ENCODE measurements at places on chromosomes 1 and 21.

DNA sequence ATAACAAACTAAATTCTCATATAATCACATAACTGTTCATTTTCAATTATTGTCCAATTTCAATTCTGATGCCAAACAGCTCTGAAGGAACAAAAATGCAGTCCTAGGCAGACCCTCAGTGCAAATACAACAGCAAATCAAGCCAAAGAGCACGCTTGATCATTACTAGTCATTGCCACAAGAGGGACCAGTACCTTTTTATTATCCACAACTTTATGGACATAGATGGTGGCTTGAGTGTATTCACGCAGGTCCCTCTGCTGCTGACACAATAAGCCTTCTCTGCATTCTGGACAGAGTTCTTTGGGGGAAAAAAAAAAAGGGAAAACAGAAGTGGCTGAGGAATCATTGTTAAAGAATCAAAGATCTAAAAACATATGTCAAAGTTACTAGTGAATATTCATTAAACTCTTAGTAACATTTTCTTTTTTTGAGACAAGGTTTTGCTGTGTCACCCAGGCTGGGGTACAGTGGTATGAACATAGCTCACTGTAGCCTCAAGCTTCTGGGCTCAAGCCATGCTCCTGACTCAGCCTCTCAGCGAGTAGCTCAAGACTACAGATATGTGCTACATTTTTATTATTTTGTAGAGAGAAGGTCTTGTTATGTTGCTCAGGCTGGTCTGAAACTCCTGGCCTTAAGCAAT lies 34.3 kb upstream of the RAP1GAP start:
- DNase-seq: no peak

GRCh38 chr1:203649999-203650836 lies 23.6 kb downstream of the ATP2B4 start:
- DNase-seq: peak; percentile 88

DNA sequence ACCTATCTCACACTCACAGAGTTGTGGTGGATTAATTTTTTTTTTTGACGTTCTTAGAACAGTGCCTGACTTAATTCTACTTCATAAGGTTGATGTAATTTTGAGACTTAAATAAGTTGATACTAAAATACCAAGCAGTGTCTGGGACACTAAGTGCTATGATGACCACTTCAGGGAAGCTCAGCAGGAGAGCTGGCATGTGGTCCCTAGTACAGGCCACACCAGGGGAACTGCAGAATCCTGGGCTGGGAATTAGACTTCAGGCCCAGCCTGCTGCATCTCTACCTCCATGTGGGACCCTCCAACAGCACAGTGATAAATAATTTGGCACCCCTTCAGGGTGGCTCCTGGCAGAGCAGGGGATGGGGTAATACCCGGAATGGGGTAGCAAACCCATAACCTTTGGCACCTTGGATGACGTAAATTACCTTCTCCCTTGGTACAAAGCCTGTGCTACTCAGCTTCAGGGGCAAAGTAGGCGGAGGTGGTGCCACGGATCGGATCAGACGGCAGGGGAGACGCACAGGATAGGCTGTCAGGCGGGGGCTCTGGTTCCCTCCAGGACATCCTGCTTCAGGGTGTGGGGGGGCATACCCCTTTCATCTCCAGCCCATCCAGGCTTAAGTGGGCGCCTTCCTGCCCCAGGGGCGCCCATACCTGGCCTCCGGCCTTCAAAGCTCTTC lies 4.8 kb downstream of the MFSD2A start:
- no peak for DNase-seq

DNA sequence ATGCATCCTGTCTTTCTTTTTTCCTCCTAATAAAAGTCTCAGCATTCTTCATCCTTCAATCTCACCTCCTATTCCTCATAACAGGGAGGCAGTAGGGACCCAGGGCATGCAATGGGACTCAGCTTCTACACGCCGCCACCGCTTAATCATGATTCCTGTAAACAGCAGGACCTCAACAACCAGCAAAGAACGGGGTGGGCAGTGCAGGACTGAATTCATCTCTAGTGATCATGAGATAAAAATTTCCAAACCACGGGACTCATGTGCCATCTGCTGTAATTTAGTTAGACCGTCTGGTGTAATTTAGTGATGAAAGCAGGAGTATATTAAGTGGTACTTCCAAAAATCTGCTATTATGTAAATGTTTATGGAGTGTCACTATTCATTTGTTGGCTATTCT lies 5.4 kb downstream of the PRAMEF12 start:
- peak; percentile 9 for DNase-seq

- no peak for DNase-seq
Observed at GRCh38 chr1:193348091-193348768, 161.8 kb upstream of the B3GALT2 start.

DNA sequence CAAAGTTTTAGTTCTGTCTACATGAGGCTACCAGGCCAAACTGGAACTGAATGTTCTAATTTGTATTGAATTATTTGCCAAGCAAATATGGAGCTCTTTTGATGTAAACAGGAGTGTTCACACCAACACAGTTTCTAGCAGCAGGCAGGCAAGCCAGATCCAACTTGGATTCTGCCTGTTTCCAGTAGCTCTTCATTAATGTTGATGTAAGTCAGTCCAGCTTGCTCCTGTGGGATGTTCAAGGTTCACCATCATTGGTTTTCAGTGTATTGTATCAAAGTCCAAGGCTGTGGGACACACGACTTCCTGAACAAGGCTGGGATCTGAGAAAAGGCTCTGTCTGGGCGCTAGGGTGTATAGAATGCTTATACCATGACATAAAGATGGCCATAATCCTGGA lies 68.1 kb downstream of the PAPPA2 start:
- no peak for DNase-seq

DNA sequence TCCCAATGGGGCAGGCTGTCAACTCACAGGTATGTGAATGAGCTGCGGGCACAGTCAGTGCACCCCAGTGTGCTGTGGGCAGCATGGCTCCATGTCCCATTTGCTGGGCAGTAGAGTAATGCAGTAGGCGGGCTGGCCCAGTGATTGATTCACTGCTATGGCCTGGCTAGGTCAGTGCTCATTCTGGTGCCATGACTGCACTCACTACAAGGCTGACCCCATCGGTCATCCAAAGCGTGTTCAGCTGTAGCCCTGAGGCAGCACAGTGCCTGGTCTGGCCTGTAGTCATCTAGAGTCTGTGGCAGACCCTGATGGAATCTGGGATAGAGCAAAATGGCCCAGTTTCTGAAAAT lies 7.4 kb downstream of the HYI start:
- no peak for DNase-seq

DNA sequence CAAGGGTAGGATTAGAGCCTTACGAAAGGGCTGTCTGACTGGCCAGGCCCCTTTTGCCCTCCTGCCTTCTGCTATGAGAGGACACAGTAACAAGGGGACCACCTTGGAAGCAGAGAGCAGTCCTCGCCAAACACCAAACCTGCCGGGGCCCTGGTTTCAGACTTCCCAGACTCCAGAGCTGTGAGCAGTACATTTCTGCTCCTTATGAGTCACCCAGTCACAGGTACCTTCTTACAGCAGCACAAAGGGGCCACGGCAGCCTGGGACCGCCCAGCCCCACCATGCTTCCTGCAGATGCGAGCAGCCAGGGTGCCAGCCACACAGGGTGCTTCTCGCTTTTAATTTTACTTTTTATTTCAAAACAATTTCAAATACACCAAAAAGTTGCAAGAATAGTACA lies 17.2 kb upstream of the POFUT2 start:
- peak; percentile 5 for DNase-seq

GRCh38 chr1:246280551-246280950 lies 226.5 kb downstream of the SMYD3 start:
- peak; percentile 42 for DNase-seq
